NCI-H2029 treated with DMSO at 0.1 percent for 48 hours (cell line): ENCODE measurements at places on chromosomes 7 and 10.

DNA sequence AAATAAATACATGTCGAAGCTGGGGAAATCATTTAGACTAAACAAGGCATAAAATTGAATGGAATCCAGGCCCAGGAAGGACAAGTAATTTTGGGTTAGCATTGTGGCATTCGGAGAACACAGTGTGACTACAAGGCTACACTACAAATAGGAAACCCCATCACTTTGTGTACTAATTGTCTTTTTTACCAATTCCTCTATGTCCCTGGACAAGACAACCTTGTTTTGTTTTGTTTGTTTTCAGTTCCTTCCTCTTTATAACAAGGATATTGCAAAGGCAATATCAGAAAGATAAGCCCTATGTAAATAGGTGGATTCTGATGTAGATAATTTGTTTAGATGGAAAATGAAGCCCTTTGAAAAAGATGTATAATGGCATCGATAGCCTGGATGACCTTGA lies 215.9 kb upstream of the MKLN1 start:
- no peak for DNase-seq

GRCh38 chr10:101118031-101118430 lies 13.1 kb upstream of the TLX1 start:
- no peak for DNase-seq

DNA sequence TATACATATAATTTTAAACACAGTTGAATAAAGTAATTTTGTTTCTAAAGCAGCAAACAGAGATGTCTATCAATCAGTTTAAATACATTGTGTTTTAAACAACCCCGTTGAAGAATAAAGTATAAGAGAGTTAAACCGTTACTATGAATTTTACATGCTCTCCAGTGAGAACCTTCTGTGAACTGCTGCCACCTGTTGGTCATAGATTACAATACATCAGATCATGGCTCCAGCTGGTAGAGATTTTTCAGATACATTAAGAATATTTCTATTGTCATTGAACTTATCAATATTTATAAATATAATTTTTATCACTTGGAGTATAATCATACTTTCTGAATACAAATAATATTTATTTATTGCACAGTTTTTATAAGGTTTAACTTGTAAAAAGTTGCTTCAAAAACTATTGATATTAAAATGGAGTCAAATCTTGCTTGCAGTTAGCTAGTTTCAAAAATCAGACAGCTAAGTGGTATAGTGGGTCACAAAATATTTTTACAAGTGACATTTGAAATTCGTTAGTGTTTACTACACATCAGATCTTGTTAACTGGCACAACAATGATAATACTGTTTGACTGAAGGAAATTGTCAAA lies 561.2 kb upstream of the PHF14 start:
- peak; percentile 9 for DNase-seq

DNA sequence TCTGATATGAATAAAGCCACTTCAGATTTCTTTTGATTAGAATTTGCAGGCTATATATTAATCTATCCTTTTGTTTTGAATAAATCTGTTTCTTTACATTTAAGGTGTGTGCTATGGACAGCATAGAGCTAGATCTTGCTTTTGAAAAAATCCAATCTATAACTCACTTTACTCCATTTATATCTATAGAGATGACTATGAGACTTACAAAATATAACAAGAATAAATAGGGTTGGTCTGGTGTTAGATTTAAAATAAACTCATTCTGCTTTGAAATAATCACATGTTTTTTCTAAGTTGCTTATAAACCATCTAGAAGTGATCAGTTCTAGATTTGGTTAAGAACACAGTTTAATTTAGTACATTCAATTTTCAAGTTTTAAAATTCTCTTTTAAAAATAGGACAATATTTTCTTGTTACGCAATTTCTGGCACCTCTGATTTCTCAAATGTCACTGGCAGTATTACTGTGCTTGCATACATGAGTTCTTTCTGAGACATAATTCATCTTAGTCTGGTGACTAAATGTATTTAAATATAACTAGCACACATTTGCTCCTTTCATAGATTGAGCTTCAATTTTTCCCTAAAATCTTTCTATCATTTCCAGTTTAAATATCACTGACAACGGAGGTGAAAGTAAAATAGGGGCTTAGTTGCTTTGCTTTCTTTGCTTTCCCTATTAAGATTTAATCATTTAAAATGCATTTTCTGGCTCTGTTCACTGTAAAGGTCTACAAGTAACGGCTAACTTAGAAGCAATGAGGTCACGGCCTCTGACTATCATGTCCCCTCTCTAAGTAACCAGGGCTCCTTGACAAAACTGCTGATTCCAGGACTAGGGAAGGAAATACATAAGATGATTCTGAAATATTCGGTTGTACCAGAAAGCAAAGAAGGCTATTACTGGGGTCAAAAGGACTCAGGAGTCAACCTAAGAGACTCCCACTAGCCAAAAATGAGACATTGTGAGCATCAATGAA lies 89.3 kb downstream of the ICA1 start:
- no peak for DNase-seq

GRCh38 chr7:38222481-38223096 lies 44.5 kb downstream of the STARD3NL start:
- DNase-seq: peak; percentile 44

DNA sequence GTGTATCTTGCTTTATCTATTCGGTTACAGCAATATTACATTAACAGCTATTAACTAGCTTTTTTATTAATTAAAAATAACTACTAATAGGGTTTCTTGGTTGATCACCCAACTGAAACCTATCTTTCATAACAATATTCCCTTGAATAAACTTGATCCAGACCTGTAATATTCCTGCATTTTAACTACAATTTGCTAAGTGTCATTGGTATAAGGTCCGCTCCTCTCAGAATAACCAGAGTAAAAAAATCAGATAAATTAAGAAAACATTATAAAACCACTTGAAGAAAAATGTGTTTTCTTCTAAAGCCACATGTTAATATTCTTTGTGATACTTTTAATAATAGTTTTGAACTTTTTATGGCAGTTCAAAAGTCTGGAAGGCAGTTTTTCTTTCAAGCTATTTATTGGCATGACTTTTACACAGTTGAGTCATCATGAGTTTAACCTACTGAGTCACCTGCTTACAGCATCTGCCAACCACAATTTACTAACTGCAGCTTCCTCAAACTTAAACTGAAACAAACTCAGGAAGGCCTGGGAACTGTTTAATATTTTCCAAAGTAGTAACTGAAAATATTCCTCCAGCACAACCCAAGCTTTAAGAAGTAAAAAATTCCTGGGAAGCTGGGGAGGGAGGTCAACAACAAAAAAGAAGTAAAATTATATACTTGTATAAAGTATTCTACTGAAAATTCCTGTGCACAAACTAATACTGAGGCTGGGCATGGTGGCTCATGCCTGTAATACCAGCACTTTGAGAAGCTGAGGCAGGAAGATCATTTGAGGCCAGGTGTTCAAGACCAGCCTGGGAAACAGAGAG lies 103.2 kb downstream of the NRBF2 start:
- no peak for DNase-seq

GRCh38 chr10:111109501-111110242 lies 32.8 kb downstream of the ADRA2A start:
- no peak for DNase-seq

- DNase-seq: no peak
Measured at GRCh38 chr7:142554560-142555532, 194.4 kb upstream of the PRSS1 start.

- no peak for DNase-seq
Measured at GRCh38 chr7:50349963-50350944, 45.7 kb downstream of the IKZF1 start.

GRCh38 chr7:151385626-151386300 lies 24.1 kb downstream of the WDR86 start:
- DNase-seq: no peak

DNA sequence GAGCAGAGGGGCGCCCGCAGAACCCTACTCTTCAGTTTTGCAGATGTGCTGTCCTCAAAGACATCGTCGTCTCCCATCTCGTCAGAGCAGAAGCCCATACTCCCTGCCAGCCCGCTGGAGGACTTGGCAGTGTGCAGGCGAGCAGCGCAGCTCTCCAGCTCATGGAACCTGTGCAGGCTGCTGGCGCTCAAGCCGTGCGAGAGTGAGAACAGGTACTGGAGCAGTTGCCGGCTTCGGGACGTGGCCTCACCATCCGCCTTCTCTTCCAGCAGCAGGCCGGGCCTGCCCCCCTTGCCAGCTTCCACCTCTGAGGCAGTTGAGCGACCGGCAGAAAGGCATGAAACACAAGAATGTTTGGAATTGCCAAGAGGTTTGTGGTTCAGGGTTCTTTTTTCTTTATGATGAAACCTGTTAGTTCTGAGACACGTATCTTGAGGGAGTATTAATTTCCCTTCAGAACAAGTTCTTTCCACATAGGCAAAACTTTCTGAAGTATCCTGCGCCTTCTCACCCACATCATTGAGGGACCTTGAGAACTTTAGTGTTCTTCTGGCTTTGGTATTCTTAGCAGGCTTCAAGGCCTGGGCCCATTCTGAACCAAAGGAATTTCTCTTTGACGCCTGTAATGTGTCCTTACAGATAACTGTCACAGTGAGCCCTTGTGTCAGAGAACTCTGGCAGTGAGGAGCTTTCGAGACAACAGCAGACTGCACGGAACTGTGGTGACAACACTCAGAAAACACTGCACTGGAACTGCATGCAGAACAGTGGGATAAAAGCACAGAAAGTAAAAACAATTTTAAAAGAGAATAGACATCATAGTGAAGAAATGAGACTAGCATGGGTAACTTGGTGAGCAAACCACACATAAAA lies 89.5 kb downstream of the ALOX5 start:
- no peak for DNase-seq

DNA sequence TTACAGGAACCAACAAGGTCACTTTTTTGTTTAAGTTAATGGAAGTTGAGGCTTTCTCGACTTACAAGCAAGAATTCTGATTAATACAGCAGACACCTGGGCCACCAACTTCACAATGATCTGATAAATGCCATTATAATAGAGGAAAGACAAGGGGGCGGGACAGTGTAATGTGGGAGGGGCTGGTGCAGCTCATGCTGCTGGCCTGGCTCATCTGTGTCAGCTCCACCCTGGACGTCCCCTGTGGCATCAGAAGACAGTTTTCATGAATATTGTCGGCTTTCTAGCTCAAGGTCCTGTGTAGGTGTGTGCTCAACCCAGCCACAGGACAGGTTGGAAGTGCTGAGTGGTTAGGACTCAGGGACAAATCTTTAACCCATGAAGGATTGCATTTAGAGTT lies 57.0 kb downstream of the MTURN start:
- no peak for DNase-seq

- no peak for DNase-seq
Measured at GRCh38 chr7:100806276-100806675, 21.0 kb downstream of the EPHB4 start.

DNA sequence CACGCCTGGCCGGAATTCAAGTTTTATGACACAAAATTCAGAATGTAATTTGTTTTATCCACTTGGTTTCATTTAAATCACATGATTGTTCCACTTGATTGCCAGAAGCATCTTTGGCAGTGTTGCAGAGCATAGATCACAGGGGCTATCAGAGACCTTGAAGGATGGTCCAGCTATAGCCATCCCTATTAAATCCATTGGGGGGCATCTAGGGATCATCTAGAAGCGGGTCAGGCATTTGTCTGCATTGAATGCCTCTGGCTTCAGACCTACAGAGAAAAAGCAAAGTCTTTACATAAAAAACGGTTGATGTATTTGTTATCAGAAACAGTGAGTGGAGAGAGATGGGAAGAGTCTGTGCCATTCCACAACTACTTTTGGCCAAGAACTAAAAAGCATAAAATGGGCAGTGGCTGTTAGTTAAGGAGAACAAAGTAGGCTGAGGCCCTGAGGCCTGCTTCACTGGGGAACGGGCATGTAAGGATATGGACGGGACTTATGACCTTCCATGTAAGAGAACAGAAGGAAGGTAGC lies 146.3 kb downstream of the NXPH1 start:
- no peak for DNase-seq

DNA sequence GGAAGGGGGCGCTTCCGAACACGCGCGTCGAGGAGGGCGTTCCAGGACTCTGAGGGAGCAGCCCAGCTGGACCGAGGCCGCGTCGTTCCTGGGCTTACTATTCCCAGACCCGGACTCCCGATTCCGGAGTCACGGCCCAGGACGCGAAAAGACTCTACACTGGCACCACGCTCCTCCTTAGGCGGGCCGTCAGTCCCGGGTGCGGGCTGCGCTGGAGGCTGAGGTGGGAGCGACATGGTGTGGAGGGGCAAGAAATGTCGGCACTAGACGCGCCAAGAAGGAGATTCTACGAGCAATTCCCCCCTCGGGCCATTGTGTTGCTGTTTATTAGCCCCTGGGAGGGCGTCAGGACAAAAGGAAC lies 584 bp upstream of the RUNDC3B start:
- DNase-seq: no peak

DNA sequence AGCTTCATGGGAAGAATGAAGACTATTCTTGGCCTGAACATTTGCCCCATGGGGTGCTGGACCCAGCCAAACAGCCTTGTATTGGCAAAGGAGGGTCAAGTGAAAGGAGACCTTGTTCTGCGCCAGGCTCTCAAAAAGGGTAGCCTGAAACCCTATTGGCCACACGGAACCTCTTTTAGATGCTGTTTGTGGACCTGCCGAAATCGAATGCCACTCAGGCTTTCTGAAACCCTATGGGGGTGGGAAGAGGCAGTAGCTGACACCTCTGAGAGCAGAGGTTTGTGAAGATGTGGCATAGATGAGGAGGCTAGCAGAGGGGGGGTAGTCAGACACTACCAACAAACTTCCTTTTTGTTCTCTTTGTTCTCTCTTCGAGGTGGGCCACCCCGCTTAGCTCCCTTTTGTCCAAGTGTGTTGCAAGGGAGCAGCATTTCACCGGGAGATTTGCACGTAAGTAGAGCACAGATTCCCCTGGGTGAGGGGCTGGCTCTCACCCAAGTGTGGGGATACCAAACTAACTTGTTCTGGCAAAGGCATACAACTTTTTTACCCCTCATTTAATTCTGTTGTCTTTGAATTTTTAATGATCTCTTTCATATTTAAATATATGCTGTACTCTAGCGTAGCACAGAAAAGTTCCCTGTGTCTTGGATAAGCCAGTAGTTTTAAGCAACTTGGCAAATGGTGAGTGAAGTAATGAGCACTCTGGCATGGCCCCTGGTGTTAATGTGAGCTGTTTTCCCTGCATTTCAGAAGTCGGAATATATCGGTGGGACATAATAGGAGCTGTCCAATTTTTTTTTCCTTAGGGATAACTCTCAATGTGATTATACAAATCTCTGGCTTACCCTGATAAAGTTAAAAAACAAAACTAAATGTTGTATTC lies 107.7 kb downstream of the SEPTIN7 start:
- no peak for DNase-seq

DNA sequence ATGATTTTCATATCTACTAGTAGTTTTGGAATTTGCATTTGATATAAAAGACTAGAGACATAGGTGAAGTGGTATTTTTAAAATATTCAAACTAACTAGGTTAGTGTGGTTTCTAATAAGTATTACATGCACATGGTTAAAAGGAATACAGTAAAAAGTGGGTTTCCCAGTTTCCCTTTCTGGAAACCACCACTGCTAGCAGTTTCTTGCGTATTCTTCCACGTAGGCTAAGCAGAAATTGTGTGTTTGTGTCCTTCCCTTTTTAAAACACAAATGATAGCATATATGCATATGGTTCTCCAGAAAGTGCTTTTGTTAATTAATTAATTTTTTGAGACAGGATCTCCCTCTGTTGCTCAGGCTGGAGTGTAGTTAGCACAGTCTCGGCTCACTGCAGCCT lies 15.4 kb downstream of the NRF1 start:
- no peak for DNase-seq

GRCh38 chr7:155808549-155809331 lies 3.5 kb downstream of the SHH start:
- DNase-seq: no peak
